ENCODE measurements at places on chromosomes 1 and 21.

GRCh38 chr1:162829268-162829667 lies 31.7 kb downstream of the CCDC190 start:
- no peak for DNase-seq

DNA sequence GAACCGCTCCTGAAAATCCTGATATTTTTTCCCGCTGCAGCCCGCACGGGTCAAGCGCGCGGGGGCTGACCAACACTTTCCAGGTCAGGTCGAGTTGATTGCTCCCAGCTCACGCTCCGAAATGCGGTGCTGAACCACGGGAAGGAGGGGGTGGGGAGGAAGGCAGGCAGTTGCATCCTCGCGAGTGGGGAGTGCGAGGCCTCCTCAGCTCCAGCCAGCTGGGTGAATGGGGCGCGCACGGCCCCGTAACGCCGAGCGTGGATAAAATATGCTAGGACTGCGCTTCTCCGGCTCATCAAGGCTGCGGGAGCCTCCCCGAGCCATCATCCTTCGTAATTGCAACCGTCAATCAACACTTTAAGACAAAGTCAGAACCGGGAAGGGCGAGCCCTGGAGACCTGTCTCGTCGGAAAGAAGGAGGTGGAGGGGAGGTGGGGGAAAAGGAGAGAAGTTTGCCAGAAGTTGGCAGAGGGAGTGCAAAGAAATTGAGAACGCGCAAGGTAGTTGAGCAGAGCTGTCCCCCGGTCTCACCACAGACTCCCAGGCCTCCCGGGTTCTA lies 8.0 kb downstream of the NR5A2 start:
- DNase-seq, result no peak

GRCh38 chr1:164562511-164562910 lies 3.5 kb downstream of the PBX1 start:
- no peak for DNase-seq

DNA sequence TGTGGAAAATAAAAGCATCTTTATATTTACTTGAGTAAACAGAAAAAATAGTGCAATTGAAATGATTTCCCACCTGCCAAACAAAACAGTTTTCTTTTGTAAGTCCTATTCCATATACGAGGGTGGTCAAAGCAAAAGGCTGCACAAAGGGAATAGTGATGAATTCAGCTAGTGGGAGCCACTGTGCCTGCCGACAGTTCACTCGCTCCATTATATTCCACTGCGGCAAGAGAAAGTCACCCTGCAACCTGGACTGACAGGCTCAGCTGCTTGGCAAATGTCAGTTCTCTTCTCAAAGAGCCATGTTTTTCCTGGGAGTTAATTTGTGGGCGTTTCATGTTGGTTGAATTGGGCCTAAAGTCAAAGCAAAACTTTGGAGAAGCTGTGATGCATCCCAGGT lies 145.4 kb downstream of the LMO4 start:
- DNase-seq, result no peak

DNA sequence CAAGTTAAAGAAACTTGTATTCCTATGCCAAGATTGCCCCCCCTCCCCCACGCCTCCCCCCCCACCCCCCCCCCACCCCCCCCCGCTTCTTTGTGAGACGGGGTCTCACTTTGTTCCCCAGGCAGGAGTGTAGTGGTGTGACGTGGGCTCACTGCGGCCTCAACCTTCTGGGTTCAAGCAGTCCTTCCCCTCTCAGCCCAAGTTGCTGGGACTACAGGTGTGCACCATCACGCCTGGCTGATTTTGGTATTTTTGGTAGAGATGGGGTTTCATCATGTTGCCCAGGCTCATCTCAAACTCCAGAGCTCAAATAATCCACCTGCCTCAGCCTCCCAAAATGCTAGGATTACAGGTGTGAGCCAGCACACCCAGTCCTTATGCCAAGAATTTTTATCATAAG lies 136.6 kb downstream of the POU2F1 start:
- DNase-seq, result no peak

Data from activated CD8-positive, alpha-beta memory T cell treated with anti-CD3 and anti-CD28 coated beads for 24 hours (primary cell).